ENCODE measurements at places on chromosomes 3 and 15.
A peak's percentile ranks its signal among the peaks of the same experiment; 100 is the strongest.

GRCh38 chr3:46539443-46540005 is 26.6 kb downstream of the LRRC2 start:
- no peak for DNase-seq

- no peak for DNase-seq
Observed at GRCh38 chr15:35728219-35728940, 182.4 kb upstream of the DPH6 start.

DNA sequence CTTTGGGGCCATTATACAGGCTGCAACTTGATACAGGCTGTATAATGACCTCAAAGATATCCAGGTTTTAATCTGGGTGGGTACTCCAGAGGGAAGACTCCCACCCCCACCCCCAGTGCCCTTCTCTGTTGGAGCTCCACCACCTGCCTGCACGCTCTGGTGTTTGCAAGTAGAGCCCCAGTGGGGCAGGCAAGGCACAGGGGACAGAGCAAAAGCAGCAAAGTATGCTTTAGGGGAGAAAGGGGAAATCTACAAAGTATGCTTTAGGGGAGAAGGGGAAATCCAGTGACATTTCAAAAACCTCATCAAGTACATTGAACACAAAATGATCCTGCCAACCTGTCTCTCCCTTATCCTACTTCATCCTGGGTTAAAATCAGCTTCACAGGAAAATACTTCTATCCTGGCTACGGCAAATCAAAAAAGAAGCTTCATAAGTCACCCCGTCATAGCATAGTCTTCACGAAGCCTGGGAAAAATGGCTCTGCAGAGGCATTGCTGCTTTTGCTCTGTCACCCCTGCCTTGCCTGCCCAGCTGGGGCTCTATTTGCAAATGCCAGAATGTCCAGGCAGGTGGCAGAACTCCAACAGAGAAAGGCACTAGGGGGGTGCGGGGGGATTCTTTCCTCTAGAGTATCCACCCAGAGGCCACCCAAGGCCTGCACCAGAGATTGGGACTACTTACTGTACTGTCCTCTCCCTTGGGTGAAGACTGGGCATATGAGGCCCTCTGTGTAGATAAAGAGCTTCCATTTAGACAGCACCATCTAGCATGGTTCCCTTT is 60.9 kb upstream of the ATP11B start:
- DNase-seq, result no peak

DNA sequence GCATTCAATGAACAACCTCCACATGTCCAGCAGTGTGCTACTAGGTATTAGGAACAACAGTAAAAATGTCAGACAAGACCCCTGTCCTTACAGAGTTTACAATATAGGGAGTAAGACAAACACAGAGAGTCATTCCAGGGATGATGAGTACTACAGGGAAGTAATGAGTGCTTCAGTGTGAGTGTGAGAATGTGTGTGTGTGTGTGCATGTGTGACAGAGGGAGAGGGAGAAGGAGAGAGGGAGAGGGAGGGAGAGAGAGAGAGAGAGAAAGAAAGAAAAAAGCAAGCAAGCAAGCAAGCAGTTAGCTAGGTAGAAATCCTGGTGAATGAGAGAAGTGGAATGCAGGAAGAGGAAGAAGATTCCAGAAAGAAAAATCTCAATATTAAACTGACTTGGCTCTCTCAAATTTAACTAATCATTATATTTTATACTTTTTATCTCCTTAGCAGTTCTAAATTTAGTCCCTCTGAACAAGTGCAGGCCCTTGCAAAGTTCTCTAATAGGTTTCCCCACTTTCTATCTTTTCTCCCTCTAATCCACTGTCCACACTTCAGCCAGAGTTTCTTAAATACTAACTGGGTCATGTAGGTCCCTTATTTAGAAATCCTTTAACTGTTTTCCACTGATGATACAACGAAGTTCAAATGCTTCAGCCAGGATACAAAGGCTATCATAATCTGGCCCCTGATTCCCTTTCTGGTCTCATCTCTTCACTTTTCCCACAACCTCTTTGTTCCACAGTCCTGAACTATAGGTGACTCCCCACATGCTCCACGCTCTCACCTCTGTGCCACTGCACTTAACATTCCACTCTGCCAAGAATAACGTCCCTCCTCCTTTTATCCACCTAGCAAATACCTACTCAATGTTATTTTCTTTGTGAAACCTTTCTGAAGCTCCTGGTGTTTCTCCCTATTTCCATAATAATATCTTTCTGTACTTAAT is 10.3 kb downstream of the DCBLD2 start:
- no peak for DNase-seq

GRCh38 chr3:74315291-74315690 is 299.2 kb downstream of the CNTN3 start:
- no peak for DNase-seq

DNA sequence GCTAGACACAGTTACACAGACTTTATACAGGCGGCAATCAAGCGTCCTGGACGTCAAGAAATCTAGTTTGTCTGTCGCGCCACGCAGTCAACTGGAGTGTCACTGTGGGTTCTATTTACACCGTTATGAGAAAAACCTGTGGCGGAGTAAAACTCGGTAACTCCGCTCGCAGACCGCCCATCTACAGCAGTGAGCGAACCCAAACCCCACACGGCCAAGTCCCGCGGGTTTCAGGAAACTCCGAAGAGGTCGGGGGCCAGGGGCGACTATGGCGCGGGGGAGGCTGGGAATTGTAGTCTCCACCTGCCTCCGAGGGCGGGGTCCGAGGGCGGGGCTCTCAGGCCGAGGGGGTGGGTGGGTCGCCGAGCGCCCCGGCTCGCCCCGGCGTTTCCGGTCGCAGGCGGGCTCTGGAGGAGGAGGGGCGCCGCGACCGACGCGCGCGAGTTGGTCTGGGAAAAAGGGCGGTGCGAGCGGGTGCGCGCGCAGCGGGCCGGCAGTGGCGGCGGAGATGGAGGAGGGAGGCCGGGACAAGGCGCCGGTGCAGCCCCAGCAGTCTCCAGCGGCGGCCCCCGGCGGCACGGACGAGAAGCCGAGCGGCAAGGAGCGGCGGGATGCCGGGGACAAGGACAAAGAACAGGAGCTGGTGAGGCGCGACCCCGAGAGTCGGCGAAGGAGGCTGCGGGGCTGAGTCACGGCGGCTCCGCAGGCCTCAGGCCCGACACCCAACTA is at the start of gene PSMD2:
Gene PSMD2 (plus strand): TSS at position 483 of the 729 bp plus-strand sequence. CDS start 26 bp downstream, at position 509.
- DNase-seq, result peak; percentile 98

- no peak for DNase-seq
Observed at GRCh38 chr3:141287326-141287725, 55.7 kb downstream of the PXYLP1 start.

GRCh38 chr3:40464339-40465110 is 7.4 kb downstream of the RPL14 start:
- DNase-seq, result no peak

DNA sequence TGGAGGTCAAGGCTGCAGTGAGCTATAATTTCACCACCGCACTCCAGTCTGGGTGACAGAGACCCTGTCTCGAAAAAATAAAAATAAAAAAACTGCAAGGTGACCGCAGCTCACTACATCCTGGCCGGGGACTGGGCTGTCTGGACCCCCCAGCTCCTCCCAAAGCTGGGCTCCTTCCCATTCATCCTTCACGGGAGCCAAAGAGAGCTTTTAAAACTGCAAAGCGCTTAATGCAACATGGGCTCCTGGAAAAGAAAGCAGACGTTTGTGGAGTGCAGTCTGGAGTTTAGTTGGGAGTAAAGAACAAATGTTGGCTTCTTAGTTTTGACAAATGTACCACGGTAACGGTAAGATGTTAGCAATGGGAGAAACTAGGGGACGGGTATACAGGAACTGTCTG is 12.1 kb downstream of the PLXND1 start:
- DNase-seq, result no peak

DNA sequence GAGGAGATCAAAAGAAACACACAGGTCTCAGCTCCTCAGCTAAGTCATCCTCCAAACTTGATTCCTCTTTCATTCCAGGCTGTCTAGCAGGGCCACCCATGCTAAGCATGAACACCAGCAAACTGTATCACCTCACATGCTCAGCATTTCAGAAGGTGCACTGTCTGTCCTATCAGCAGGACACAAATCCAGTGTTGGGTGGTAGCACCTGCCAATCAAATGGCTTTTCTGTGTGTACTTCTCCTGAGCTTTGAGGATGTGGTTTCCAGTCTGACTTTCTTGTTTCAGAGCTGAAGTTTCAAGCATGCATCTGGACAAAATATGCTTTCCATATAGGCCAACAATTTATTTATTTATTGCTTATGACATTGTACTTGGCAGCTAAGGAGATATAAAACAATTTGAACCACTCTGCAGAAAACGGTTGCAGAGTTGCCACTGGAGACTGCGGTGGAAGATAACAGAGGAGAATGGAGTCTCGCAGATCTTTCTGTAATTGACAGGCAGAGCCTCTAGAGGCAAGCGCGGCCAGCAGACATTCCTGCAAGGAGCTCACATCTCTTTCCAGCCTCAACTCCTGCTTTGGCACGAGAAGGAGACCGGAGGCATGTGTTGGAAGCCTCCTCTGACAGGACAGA is 167.1 kb upstream of the WNT5A start:
- DNase-seq, result no peak
